ENCODE measurements at places on chromosomes 3 and 15.

DNA sequence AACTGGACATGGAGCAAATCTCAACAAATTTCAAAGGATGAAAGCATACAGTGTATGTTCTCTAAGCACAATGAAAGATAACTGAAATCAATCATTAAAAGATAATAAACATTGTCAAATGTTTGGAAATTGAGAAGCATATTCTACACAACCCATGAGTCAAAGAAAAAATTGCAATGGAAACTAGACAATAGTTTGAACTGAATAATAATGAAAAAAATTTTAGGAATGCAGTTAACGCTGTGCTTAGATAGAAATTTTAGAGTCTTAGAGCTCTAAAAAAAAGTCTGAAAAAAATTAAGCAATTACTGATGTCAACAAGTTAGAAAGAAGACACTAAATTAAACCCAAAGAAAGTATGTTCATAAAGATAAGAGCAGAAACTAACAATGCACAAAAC, 15.5 kb downstream of the RABL3 start:
- no peak for DNase-seq

DNA sequence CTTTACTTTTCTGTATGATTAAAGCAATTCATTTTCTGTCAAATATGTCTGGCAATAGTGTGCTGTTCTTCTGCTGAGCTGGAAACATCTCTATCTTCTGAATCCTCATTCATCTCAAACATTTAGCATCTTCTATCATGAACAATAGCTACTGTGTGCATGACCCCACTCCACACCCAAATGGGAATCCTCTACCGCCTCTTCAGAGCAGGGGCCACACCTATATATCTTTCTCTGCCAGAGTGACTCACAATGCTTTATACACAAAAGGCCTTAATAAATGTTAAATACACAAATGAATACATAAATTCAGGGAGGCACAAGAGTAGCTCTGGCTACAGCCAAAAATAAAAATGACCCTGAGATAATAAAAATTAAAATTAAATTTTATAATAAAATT, 8.0 kb downstream of the ALDH1A2 start:
- no peak for DNase-seq

DNA sequence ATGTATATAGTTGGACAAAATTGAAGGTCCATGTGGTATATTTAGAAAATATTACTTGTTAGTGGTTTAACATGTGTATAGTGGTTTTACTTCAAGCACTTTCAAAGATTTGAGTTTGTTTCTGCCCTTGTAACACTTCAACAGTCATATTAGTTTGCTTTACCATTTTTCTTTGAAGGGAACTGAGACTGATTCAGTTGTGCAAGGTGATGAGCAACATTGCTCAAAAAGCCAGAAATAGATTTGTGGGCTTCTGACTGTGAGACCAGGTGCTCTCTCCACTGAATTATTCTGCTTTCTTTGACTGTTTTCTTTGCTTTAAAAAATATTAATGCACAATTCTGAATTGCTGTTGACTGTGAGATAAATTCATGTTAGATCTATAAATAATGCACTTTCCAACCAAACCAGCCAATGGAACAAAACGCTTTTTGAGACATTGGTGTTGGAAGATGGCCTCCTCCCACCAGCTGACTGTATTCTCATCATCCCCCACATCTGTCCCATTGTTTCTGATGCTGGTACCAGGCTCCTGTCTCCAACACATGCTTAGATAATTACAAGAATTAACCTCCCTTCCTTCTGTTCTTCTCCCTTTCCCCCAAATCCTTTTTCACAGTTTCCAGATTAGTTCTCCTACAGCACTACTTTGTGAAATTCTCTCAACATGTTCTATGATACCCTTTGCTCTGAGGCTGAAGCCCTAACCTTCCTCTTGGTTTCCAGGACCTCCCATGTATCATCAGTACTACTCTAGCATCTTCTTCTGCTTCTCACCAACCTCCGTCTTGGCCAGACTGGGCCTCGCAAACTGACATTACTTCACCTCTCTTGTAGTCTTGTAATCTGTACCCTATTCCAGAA, 27.9 kb downstream of the PLCL2 start:
- DNase-seq: no peak

DNA sequence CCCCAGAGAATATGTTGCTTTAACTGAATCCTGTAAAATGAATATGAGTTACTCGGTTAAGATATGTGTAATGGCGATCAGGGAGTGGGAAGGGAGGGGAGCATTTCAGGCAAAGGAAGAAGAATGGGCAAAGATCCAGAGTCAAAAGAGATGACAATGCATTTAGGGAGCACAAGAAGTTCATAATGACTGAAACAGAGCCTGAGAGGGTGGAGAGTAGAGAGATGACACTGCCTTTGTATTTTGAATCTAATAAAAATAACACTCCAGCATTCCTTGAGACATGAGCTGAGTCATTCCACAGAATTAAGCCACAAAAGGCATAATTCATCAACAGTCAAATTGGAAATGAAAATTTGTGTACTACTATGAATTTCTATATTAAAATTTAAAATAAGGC, 105.3 kb upstream of the PEX5L start:
- peak; percentile 31 for DNase-seq

DNA sequence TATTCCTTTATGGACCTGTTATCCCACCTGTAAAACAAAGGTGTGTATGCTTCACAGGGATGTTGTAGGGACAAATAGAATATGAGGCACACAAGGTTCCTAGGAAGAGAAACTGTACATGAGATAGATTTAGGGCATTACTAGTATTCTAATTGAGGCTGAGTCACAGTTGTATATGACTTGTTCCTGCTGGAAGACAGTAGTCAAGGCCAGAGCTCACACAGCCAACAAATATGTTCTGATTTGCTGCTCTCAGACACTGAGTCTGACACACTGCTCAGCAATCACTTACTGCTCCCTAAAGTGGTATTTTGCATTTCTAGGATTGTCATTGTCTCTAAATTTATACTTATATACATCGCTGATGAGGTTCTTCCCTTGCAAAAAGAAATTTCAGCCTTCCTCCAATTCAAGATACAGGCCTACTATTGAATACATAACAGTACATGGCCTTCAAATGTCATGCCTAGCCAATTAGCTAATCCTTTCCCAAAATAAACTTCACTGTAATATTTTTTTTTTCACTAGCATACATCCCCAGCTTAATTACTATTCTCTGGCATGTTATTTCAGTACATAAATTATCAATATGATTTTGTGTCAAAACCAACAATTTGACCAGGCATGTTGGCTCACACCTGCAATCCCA, 69.8 kb downstream of the TIGIT start:
- peak; percentile 91 for DNase-seq

- no peak for DNase-seq
These were observed 29.5 kb downstream of the ATOSA start for GRCh38 chr15:52649686-52650085.

GRCh38 chr3:141877911-141878310, 1.5 kb downstream of the ATP1B3 start:
- DNase-seq: peak; percentile 24

GRCh38 chr3:137845194-137845593, 81.1 kb downstream of the SOX14 start:
- DNase-seq: no peak

DNA sequence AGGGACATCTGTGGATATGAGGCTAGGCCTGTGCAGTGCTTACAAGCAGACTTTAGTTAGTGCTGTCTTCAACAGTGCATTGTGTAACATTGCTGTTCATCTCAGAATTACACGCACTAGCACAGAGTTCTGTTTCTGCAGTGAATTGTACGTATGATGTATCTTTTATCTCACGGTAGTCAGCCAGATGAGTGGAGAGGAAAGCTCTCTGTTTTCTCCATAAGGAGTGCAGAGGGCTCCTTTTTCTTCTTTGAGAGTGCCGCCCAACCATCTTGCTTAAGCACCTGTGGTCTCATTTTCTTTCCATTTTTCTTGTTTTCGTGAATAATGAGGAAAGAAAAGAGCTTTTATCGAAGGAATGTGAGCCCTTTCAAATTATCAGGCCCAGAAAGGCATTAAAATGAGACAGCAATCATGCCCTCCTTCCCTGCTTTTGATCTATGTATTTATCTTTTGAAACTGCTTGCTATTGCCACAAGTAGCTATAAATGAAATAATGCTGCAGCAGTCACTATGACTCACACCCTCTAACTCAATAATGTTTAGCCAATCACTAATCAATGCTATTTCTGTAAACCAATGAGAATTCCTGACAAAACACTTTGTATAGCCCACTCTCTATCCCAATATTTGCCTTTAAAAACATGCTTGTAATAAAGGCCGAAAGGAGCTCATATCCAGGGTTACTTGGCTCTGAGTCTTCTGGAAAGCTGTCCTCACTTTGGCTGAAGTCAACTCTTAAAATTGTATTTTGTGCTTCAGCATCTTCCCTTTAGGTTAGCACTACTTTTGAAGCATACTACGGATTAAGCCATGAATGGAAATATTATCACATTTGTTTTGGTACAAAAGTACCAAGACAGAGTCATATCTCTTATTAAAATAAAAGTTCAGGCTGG, 226.0 kb upstream of the P2RY1 start:
- DNase-seq: no peak

GRCh38 chr15:69941706-69942495, 155.8 kb downstream of the TLE3 start:
- DNase-seq: no peak

DNA sequence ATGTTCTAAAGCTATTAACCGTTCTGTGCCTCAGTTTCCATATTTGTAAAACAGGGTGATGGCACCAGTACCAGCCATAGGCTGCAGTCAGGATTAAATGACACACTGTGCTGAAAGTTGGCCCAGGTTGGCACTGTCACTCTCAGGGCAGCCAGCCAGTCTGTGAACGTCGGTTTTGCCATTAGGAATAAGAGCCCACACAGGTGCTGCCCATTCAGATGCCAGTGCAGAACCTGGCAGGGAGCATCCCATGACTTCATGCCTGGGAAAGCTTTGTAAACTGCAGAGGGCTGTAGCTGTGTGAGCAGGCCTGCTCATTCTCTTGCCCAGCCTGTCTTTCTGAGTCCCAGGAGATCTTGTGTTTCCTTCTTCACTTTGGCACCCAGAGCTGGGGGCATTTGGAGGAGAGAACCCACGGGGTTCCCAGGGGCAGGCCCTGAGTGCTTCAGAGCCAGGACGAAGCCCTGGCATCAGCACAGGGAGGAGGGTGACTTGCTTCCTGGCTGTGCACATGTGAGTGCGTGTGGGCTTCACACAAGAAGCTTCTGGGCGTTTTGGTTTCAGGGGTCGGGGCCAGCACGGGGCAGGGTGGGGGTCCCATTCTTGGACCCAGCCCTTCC, 46.9 kb downstream of the ZNF710 start:
- DNase-seq: no peak

DNA sequence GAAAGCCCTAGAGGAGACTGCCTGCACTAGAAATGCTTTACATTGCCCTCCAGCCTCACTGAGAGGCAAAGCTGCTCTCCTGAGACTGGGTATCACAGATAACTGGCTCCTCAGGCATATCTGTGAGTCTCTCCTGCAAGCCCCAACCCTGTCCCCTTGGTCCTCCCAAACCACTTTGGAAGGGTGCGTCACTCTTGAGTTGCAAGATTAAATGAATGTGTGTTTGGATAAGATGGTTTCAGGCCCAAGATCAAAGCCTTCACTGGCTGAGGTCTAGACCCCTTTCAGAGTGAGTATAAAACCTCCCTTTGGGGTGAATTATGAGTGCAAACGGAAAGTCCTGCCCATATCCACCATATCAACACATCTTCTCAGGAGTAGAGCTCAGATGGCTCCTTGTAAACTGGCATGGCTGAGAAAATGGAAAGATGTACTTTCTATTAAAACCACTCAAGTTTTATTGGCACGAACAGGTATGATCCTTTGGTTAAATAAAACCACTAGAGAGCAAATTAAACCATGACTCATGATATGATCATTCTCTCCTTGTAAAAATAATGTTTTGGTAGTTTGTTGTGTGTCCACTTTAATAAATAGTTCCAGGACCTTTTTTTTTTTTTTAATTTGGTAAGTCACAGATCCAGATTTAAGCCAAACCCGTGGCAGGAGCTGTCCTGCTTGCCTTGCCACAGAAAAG, 164.0 kb downstream of the CHST2 start:
- DNase-seq: no peak

All from HFFc6 (cell line).